ENCODE measurements at places on chromosomes 2 and 18.

DNA sequence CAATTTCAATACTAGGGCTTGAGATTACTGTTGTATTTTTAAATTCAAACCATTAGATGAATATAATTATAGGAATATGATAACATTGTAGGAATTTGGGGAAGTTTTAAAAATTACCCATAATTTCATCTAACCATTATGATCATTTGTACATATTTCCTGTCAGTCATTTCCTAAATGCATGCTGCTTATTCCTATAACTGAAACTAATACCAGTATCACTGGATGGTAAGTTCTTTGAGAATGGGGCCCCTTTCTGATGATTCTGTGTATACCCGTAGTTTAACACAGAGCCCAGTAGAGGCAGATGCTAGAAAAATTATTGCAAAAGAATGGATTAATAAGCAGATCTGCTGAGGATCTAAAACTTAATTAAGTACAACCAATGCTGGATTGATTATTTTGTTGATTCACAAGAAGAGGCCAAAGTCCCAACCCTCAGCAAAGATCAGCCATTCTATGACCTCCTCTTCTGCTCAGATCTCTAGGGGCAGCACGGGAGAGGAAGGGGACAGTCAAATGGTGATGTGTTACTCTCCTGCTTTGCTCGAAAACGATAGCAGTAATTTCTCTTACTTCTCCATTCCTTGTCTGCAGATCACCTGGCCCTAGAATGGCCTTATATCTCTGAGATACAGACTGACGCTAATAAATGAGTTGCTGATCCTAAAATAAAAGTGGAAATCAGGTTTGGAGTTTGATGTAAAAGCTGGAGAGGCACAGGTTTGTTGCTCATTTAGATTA, 69.5 kb upstream of the PELI1 start:
- DNase-seq = no peak

GRCh38 chr2:109182426-109182825, 53.4 kb downstream of the SH3RF3 start:
- no peak for DNase-seq

GRCh38 chr2:71402427-71402826, 50.9 kb upstream of the DYSF start:
- no peak for DNase-seq

DNA sequence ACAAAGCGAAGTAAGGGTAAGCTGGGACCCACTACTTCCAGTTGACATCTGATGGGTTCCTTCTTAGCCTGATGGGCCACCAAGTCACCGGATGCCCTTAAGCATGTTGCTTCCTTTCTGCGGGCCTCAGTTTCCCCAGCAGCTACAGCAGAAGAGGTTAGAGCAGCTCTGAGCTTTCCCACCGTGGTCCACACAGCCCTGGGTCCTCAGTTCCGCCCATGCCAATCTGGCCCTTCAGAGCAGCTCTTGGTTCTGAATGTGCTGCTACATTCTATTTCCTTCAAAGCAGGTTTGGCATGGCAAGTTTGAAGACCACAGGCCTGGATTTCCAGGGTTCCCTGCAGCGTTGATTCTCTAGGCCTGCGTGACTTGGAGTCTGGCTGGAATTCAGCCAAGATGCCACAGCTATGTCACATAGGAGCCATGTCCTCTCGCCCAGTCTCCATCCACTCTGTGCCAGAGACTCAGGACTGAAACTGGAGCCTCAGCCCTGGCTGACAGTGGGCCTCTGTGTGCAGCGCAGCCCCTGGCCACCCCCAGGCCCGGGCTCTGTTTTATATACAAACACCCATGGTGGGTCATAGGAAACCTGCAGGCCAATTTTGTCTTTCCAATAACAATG, 79.6 kb downstream of the TFCP2L1 start:
- DNase-seq = no peak

DNA sequence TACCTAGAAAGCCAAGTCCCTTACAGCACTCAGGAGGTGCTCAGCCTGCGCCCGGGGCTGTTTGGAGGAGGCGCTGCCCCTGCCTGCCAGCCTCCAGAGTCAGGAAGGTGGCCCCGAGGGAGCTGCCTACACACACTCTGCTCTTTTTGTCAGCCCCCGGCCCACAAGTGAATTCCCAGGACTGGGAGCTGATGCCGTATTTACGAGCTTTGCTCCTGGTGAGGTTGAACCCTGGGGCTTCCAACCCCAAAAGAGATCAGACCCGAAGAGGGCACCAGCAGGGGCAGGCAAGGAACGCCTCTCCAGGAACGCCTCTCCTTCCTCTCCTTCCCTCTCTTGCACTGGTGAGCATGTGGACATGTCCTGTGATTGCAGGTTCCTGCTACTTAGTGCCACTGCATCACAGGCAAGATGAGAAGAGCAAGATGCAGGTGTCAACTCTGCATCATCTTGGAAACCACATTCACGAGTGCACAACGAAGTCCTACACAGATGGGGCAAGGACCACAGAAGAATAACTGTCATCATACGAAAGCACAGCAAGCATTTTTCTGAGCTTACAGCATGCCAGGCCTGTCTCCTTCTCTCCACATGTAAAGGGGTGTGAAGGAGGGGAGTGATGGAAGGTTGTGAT, 126.7 kb downstream of the NDUFA10 start:
- no peak for DNase-seq

GRCh38 chr2:71500426-71501079, 47.2 kb downstream of the DYSF start:
- DNase-seq = no peak

DNA sequence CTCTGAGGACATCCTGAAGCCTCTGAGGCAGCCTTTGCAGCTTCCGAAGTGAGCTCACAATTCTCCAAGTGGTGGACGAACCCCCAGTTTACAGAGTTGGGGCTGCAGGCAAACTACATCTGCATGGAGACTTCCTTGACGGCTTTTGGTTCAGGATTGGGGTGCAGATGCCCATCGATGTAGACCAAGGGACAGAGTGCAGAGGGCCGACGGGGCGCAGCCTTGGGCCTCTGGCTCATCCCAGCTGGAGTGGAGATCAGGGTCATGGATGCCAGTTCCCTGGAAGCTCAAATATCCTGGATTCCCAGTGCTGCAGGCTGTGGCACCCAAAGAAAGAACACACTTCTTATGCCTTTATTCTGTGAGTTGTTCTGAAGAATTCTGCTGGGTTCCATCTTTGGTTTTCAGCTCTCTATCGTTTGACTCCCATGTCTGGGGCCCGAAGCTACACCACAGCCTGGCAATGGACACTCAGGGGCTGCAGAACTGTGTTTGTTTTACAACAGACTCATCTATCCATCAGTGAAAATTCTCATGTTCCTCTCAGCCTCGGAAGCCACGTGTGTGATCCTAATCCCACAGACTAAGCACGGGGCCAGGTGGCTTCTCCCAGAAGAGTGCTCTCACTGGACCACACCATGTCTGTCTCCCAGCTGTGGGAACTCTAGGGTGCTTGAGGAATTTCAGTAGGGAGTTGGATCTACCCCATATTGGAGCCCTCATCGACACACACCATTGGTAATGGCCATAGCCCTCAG, 414.1 kb upstream of the MYT1L start:
- no peak for DNase-seq

- DNase-seq = no peak
Measured at GRCh38 chr2:14706201-14706600, 73.7 kb downstream of the LRATD1 start.

- no peak for DNase-seq
Measured at GRCh38 chr2:26185304-26185928, 12.5 kb downstream of the GAREM2 start.

GRCh38 chr2:154170400-154170799, 298.7 kb downstream of the GALNT13 start:
- DNase-seq = no peak

GRCh38 chr2:152460567-152460966, 125.6 kb downstream of the FMNL2 start:
- DNase-seq = no peak

GRCh38 chr2:121599963-121600651, 49.2 kb downstream of the CLASP1 start:
- no peak for DNase-seq

DNA sequence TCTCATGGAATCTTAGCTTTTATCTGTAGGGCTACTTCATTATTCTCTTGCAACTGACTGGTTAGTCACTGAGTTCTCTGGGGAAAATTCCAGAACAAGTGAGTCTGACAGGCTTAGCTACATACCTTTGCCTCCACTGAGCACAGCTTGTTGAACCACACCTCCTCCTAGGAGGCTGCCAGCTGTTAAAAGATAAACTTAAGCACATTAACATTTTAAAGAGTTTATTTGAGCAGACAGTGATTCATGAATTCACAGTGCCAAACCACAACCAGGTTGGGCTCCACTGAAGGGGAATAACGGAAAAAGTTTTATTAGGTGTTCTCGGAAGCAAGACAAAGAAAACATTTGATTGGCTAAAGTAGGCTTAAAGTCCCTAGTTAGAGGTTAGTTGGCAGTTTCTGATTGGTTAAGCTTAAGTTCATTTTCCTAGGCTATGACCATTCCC, 12.5 kb upstream of the SLC38A11 start:
- no peak for DNase-seq

DNA sequence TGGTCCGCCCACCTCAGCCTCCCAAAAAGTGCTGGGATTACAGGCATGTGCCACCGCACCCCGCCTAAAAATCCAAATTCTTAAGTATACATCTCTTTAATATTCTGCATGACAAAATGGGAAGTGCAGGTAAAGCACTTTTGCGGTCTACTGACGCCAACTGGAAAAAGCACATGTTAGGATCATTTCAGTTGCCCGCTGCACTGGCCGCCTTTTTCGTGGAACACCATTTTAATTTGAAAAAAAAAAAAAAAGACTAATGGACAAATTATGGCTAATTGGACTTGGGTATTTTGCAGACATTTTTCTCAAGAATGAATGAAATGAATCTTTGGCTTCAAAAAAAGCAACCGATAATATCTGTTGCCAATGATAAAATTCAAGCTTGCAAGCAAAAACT, 129.3 kb upstream of the GPC1 start:
- DNase-seq = no peak

- DNase-seq = no peak
Measured at GRCh38 chr18:75912829-75913228, 485.3 kb upstream of the SMIM21 start.

DNA sequence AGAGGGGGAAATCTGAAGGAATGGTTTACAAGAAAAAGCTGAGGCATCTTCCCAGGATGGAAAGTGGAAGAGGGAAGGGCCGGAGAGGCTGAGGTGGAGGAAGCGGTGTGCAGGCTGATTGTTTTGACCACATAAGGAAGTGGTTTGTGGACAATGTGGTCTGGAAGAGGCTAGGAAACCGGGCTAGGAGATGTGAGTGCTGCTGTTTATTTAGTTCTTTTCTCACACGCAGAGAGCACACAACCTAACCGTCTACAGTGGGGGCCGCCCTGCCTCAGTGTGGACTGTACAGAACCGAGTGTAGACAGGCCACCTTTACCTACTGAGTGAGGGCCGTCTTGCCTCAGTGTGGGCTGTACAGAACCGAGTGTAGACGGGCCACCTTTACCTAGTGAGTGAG, 251.7 kb upstream of the PXDN start:
- DNase-seq = no peak

DNA sequence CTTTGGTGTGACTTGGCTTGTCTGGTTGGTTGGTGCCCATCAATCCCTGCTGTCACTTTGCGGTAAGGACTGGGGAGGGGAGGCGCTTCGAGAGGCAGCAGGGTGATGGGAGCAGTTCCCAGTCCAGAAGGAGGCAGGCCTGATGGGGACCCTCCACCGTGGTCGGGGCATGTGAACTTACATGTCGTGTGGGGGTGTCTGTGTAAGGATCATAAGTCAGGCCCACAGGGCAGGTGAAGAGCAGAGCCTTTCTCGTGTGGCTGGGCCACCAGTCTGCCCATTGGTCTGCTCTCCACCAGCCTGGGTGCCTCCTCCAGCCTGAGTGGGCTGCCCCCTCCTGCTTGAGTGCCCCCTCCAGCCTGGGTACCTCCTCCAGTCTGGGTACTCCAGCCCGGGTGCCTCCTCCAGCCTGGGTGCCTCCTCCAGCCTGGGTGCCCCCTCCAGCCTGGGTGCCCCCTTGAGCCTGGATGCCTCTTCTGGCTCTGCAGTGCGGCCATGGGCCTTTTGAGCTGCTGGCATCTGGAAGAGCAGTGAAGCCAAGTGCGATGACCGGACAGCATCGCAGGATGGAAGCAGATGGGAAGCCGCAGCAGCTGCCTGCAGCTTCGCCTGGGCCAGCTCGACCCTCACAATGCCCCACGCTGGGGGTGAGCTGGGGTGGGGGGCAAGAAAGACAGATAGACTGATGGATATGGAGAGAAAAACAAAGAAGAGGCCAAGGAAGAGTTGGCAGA, 25.0 kb downstream of the ATOH8 start:
- no peak for DNase-seq

GRCh38 chr2:157301307-157301706, 24.3 kb downstream of the ERMN start:
- no peak for DNase-seq

GRCh38 chr2:11698009-11698922, 28.3 kb upstream of the NTSR2 start:
- DNase-seq = no peak

GRCh38 chr2:9291866-9292265, 85.3 kb downstream of the ASAP2 start:
- DNase-seq = no peak

- DNase-seq = no peak
Measured at GRCh38 chr18:63604791-63605567, 17.8 kb downstream of the SERPINB13 start.

GRCh38 chr2:168402531-168402930, 53.5 kb upstream of the CERS6 start:
- no peak for DNase-seq

GRCh38 chr2:138474100-138474825, 27.3 kb upstream of the SPOPL start:
- no peak for DNase-seq

DNA sequence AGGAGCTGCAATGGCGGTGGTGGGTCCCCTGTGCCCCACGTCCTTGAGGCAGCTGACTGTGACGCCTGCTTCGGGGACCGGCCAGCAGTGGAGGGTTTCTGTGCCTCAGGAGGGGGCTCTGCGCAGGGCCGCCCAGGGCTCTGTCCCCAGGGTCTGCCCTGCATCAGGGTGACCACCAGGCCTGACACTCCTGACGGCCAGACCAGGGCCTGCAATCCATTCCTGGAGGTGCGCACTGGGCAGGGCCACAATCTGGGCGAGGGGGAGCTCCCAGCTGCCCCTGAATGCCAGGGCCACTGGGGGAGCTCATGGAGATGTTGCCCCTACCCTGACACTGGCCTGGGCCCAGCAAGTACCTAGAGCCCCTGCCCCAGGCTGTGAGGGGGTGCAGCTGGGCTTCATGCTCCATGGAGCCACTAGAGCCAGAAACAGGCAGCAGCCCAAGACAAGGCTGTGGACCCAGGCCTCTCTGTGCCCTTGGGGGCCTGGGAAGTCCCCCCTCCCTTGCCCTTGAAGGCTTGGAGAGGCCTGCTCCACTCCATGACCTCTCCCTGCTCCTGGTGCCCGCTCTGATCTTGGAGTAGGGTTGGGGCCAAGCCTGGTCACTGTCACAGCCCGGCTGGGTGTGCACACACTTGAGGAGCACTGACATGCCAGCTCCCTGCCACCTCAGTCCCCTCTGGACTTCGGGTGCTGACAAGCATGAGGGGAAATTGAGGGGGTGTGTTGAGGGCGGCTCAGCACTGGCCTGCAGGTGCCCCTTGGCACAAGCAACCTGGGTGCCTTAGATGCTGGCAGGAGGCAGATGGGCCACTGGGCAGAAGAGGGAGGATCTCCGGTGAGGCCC, 55.9 kb downstream of the LDAH start:
- no peak for DNase-seq
